ENCODE measurements at places on chromosomes 1 and 21. TPM values are rescaled to one million over a fixed set of nuclear protein-coding genes. Genes with fewer than 3 reads are reported as not detected.
A peak's percentile ranks its signal among the peaks of the same experiment; 100 is the strongest.

- peak; percentile 88 for DNase-seq
Observed at GRCh38 chr1:5949085-5949760, 43.0 kb downstream of the NPHP4 start.

Gene TIE1
- total RNA-seq: 0.84 TPM

GRCh38 chr21:44024887-44025353, 12.8 kb downstream of the TRAPPC10 start:
- DNase-seq: no peak

DNA sequence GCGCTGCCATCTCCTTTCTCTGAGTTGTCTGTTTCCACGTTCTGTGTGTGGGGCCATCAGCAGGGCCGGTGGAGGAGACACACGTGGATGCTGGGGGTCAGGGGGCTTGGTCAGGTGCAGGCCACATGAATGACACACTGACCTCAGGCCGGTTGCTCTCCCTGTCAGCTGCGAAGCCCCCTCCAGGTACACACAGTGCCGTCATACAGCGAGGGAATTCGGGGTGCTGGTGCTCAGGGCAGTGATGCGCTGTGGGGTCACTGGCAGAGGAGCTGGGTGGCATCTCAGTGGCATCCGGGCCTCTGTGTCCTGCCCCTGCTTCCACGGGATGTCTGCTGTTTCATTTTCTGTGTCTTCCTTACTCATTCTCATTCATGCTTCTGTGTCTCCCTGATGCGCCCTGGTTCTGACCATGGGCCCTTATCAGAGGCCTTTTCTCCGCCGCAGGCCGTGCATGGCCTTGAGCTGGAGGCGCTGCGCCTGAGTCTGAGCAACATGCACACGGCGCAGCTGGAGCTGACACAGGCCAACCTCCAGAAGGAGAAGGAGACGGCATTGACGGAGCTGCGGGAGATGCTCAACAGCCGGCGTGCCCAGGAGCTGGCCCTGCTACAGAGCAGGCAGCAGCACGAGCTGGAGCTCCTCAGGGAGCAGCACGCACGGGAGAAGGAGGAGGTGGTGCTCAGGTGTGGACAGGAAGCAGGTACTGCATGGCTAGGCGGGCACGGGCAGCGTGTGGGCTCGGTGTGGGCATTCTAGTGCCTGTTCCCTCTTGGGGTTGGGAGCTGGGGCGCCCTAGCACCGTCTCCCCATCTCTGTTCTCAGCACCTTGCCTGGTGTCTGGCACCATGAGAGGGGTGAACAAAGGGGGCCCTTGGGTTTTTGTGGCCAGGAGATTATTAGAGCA, 22.6 kb downstream of the PCNT start:
- no peak for DNase-seq

DNA sequence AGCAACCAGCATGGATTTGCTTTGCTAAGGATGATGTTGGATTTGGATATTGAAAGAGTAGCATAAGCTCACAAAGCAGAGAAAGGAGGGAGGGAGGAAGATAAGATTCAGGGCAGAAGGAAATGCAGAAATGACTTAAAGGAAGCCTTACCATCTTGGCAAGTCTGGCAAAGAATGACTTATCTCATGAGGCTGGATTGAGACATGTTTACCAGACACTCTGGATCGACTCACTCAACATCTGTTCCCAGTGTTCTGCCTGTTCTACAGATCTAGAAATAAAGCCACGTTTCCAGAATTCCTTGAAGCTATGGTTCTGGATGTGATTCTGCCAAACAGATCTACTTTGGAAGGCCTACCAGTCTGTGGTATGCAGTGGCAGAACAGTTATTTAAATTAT, 38.8 kb upstream of the CTBS start:
- DNase-seq: no peak

- DNase-seq: no peak
Observed at GRCh38 chr1:108691128-108691941, 775 bp upstream of the PRPF38B start.

DNA sequence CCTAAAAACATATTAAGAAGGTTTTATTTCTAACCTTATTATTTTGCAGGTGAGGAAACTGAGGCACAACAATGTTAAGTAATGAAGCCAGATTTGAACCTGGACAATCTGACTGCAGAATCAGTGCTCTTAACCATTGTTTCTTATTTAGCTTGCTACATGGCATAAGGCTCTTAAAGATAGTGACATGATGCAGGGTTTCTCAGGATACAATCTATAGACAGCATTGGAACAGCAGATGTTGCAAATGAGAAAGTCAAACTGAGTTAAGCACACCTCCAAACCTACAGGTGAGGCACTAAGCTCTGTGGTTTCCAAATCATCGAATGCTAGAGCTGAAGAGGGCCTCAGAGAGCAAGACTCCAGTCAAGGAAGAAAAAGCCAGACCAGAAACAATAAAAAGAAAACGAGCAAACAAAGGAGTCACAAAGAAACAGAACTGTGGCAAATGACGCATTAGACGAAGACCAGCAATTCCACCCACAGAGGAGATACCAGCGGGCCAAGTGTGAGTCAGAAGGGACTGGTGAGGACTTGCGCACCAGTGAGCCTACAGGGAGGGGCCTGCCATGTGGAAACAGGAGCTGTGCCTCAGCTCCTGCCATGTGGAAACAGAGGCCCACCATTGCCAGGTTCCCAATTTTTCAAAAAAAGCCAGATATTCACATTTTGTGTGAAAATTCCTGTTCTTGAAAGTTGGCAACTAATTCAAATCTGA, 14.4 kb downstream of the CD58 start:
- no peak for DNase-seq

- no peak for DNase-seq
Observed at GRCh38 chr1:100279954-100280682, 14.1 kb downstream of the RTCA start.

Gene TPTE
- total RNA-seq: not detected

- DNase-seq: no peak
Observed at GRCh38 chr1:8474369-8474768, 156.5 kb downstream of the SLC45A1 start.

DNA sequence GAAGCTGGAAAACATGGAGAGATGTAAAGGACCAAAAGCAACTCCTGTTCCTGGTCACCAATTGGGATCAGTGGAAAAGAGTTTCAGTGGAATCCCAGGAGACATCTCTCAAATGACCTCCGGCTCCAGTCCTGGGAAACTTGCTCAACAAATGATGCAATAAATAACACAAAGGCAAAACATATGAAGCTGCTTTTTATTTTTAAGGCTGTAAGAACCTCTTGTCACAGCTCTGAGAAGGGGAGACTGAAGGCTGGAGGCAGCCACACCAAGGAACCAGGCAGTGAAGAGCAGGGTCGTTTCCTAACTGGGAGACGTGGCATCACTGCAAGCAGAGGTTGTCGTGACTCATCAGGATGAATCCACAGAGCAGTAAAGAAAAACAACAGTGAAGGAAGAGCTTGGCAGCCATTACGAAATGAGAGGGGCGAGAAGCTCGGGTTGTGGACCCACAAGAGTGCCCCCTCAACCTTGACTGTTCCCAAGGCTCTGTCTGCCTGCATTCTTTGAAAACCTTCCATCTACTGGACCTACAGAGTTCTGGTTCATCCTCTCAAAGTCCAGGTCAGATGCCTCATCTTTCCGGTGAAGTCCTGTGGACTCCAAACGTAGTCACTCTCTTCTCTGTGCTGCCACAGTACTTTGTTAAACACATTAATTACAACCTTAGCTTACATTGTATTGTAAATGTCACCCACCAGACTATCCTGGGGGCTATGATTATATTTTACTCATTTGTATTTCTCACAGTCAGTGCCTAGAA, 32.1 kb downstream of the JAK1 start:
- peak; percentile 61 for DNase-seq

Gene CD53
- total RNA-seq: not detected

- no peak for DNase-seq
Observed at GRCh38 chr1:150094734-150095265, 27.2 kb downstream of the VPS45 start.

Gene NTMT2
- not detected for total RNA-seq

Gene FCGR3A
- not detected for total RNA-seq

Gene ERG
- total RNA-seq: not detected

Gene ICOSLG
- total RNA-seq: 0.51 TPM

- no peak for DNase-seq
Observed at GRCh38 chr1:109979489-109980091, 5.0 kb upstream of the AHCYL1 start.

DNA sequence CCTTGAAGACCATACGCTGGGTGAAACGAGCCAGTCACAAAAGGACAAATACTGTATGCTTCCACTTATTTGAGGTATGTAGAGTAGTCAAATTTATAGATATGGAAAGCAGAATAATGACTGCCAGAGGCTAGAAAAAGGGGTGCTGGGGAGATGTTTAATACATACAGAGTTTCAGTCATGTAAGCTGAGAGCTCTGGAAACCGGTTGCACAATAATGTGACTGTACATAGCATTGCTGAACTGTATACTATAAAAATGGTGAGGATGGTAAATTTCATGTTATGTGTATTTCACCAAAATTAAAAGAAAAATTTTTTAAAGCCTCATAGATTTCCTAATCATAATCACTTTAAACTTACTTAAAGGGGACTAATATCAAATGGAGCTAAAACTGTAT, 110.8 kb downstream of the ZZZ3 start:
- no peak for DNase-seq

- DNase-seq: no peak
Observed at GRCh38 chr1:167081594-167082156, 8.5 kb downstream of the GPA33 start.

GRCh38 chr1:93766451-93766850, 84.8 kb upstream of the BCAR3 start:
- no peak for DNase-seq

Gene S100A7
- not detected for total RNA-seq

DNA sequence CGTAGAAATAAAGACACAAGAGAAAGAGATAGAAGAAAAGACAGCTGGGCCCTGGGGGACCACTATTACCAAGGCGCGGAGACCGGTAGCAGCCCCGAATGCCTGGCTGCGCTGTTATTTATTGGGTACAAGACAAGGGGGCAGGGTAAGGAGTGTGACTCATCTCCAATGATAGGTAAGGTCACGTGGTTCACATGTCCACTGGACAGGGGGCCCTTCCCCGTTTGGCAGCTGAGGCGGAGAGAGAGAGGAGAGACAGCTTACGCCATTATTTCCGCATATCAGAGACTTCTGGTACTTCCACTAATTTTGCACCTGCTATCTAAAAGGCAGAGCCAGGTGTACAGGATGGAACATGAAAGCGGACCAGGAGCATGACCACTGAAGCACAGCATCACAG, 4.1 kb upstream of the TPRG1L start:
- DNase-seq: no peak

Gene STYXL2
- not detected for total RNA-seq

- DNase-seq: no peak
Observed at GRCh38 chr1:188023206-188023605, 1194.5 kb downstream of the PLA2G4A start.

DNA sequence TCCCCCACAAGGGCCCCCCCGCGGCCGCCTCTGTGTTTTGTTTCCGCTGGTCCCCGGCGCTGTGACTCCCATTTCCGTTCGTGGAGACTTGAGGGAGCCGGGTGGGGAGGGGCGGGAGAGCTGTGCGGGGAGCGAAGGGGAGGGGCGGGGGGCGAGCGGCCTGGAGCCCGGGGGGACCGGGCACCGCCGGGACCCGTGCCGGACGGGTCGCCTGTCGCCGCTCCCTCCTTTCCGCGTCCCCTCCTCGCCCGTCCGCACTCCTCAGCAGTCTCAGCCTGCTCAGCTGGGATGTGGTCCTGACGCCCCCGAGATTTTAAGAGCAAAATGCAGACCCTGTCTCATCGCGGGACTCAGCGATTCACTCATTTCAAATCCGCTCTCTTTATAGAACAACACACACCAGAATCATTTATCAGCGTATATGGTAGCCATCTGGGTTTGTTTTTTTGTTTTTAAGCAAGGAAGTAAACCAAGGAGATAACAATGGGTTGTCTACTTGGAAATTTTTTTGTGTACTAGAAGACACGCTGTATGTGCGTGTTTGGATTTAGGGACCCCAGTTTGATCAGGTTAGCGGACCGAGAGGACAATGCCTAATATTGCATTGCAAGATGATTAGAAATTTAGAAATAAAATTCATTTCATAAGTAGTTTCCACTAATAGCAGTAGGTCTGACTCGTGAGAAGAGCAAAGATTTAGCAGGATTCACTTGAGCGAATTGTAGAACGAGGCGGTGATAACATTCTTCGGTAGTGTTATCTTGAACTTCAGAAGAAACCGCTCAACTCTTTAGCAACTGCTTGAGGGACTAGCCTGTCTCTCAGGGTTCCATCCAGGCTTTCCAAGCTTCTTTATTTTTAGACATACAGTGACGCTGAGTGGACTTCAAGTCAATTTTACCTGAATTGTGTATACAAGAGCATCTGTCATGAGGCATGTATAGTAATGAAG, 1.1 kb downstream of the GABPA start:
- peak; percentile 80 for DNase-seq

Gene SHISAL2A
- total RNA-seq: not detected

GRCh38 chr1:224852901-224853568, 76.4 kb upstream of the DNAH14 start:
- DNase-seq: peak; percentile 15

DNA sequence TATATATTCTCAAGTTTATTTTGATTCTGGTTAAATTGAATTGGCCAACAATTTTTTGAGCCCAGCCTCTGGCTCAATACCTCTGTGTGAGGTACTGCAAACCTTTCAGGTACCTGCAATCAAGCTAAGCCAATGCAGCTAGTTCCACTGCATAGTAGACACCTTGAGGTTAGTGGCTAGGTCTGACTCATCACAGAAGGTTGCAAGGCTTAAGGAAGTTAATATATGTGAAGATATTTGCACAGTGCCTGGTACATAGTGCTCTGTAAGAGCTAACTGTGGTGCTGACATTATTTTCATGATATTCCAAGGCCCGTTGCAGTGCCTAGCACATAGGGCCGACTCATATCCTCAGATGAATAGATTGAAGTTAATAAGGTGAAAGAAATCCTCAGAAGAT, 330.5 kb upstream of the KAZN start:
- no peak for DNase-seq

DNA sequence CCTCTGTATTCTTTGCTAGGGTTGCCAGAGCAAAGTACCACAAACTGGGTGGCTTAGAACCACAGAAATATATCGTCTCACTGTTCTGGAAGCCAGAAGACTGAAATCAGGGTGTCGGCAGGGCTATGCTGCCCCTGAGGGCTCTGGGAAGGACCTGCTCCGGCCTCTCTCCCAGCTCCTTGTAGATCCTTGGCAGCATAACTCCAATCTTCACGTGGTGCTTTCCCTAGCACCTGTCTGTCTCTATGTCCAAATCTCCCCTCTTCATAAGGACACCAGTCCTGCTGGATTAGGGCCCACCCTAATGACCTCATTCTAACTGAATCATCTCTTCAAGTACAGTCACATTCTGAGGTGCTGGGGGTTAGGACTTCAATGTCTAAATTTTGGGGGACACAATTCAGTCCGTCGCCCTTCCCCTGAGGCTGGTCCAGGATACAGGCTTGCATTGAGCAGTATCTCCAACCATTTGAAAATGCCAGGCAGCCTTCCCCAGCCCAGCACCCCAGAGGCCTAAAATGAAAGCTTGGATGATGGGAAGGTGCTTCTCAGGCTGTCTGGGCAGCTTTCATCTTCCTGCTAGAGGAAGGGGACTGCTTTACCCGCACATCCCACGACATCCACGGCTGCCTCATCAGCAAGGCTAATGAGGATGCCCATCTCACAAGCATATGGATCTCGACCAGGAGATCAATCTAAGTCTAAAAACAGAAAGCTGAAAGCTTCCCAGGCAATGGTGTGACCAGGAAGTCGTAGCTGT, 24.7 kb downstream of the TRIM67 start:
- DNase-seq: no peak

Gene CLEC20A
- not detected for total RNA-seq
